Activated naive CD4-positive, alpha-beta T cell treated with anti-CD3 and anti-CD28 coated beads, Interleukin-2, amount 50 U/mL, for 72 hours (primary cell): ENCODE measurements at places on chromosomes 11 and 22. TPM values are rescaled to one million over a fixed set of nuclear protein-coding genes. Genes with fewer than 3 reads are reported as not detected.
A peak's percentile ranks its signal among the peaks of the same experiment; 100 is the strongest.

DNA sequence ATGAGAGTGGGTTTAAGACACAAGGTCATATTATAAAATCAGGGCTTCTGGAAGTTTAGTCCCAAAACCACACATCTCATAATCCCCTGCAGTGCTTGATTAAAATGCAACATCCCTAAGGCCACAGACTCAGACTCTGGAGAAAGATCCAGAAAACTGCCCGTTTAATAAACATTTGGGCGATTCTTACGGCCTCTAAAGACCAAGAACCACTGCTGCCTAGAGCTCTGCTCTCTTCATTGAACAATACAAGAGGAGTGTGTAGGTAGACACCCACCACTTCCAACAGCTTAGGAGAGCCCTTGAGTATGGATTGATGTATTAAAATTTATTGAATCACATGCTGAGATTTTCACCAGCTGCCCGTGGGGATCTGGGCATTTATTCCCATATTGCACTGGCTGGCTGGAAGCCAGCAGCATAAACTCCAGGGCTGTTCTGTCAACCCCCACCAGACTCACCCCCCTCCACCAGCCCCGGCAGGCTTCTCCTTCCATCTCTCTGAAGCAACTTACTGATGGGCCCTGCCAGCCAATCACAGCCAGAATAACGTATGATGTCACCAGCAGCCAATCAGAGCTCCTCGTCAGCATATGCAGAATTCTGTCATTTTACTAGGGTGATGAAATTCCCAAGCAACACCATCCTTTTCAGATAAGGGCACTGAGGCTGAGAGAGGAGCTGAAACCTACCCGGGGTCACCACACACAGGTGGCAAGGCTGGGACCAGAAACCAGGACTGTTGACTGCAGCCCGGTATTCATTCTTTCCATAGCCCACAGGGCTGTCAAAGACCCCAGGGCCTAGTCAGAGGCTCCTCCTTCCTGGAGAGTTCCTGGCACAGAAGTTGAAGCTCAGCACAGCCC lies 749 bp upstream of the BEST1 start:
- DNase-seq: no peak

GRCh38 chr22:28769394-28770085 lies 3.0 kb upstream of the CCDC117 start:
- no peak for DNase-seq

The FREY1 gene
- 0.64 TPM for total RNA-seq

- DNase-seq: no peak
Observed at GRCh38 chr22:42613872-42614301, 796 bp downstream of the POLDIP3 start.

DNA sequence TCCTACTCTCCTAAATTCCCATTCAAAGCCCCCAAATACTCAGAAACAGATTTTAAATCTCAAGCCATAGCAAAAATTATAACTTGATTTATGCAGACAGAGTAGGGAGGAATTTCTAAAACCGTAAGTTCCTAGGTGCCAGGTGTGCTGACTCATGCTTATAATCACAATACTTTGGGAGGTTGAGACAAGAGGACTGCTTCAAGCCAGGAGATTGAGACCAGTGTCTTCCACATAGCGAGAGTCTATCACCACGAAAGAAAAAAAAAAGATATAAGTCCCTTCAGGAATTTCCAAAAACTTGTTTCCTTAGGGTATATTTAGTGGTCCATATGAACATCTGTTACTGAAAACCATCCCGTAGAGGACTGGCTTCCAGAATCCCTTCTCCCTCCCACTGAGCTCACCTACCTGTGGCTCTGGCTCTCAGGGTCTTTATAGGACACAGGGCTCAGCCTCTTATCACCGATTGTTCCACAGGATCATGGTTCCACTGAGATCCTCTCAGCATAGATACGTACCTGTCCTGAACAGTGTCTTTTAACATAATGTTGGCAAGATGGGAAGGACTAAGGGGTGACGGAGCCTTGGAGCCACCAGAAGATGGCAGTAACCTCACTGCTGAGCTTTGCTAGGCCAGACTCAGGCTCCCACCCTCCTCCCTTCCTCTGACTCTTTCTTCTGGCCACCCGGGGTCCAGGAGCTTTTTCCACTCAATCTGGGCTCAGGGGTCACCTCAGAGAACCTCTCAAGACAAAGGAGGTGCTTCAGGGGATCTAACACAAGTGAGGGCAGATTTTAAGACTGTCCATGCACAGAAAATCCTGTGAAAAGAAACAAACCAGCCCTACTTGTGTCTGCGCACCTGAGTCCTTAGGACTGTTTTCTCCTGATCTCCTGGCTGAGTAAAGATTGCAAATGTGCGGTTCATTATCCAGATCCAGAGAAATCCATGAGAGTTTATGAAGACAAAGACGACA lies 117.5 kb upstream of the TOP3B start:
- DNase-seq: no peak

GRCh38 chr22:43293655-43294392 lies 49.3 kb downstream of the SCUBE1 start:
- DNase-seq: no peak

GRCh38 chr11:111756097-111756496 lies 10.1 kb downstream of the PPP2R1B start:
- DNase-seq: no peak

The DYNC2H1 gene
- 2.2 TPM for total RNA-seq

DNA sequence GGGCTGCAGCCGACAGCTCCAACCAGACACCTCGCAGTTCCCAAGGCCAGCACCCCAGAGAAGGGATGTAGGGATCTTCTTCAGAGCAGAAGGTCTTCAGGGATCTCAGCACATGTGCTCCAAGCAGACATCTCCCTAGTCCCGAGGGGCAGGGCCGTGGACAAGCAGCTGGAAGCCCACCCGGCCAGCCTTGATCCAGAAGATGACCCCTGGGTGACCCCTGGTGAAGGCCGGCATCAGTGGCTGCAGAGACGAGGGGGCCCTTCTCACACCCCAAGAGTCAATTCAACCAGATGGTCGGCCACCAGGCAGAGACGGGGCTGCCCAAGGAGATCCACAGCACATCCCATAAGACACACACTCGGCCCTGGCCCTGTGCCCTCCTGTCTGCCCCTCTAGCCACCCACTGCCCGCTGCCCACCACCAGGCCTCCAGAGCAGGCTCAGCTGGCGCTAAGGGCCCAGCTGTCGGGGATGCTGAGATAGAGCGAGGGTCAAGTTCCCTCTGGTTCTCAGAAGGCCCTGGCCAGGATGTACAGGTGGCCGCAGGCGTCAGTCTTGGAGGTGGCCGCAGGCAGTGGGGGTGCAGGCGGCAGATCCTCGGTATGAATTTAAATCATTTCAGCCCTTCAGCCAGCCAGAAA lies 168.3 kb downstream of the BRD1 start:
- DNase-seq: no peak

- DNase-seq: no peak
Observed at GRCh38 chr11:2687223-2687530, 12.6 kb downstream of the KCNQ1OT1 start.

DNA sequence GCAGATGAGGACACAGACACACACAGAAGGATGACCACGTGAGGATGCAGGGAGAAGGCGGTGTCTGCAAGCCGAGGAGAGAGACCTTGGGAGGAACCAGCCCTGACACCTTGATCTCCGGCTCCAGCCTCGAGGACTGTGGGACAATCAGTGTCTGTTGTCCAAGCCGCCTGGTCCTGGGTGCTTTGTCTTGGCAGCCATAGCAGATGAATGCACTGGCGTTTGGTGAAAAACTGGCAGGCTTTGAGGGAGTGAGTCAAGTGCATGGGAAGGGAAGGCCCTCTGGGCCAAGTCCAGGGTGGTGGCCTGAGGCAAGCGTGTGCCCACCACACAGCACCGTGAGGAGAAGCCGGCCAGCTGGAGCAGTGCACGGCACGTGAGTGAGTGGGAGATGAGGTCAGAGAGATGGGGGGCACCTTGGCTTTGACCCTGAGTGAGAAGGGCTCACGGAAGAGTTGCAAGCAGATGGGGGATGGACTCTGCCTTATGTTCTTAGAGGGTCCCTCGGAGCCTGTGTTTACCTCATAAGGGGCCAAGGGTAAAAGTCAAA lies 12.4 kb upstream of the BRSK2 start:
- no peak for DNase-seq

DNA sequence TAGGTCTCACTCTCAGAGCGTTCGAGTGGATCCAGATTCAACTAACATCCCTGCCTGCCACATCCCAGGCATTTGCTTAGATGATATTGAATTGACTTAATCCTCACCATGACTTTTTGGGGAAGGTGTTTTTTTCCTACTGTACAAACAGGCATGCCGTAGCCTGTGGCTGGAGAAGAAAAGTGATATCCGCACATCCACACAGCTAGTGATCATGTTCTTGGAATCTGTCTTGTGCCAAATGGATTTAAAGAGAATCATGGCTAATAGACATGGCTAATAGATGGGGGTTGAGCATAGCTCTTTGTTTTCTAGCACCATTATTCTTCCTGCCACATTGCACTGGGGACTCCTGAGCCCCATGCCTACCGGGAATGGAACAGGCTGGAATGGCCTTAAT lies 82.1 kb upstream of the THY1 start:
- DNase-seq: no peak

The KCNK4 gene
- 0.23 TPM for total RNA-seq

- DNase-seq: no peak
Observed at GRCh38 chr22:24564376-24565058, 8.7 kb downstream of the SNRPD3 start.

The YPEL4 gene
- total RNA-seq: not detected

DNA sequence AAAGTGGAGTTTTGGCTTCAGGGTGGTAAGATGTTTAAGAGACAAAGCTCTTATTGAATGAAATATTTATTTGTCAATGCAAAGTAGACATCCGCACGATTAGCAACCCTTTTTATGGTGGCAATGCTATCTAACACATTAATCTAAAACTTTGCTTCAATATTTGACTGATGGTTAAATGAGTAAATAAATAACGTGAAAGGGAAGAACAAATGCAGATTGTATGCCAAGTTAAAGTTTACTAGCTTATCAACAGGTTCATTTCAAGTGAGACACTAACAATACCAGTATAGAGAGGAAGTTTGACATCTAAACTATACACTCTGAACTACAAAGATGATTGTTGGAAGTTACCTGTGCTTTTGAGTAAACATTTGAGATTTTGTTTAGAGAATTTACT lies 50.1 kb downstream of the AASDHPPT start:
- no peak for DNase-seq

- DNase-seq: no peak
Observed at GRCh38 chr11:113176599-113177360, 137.6 kb upstream of the TTC12 start.

GRCh38 chr22:39612811-39613548 lies 42.4 kb downstream of the CACNA1I start:
- DNase-seq: no peak

DNA sequence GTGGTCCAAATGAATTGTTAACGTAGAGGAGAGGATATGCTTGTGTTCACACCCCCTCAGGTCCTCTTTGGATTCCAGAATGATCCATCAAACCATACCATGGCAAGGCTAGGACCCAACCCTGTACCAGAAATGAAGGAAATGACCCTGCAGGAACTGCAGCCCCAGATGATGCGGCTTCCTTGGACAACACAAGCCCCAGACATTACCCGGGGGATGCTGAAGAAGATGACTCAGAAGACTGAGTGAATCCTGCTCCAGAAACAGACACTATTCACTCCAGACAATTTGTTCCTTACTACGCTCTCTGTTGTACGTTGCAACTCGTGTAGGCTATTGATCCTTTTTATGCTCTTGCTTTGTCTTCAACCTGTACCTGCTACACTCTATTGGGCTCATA lies 15.2 kb upstream of the MTMR2 start:
- DNase-seq: no peak

GRCh38 chr11:93515441-93516025 lies 27.7 kb downstream of the SMCO4 start:
- no peak for DNase-seq

The APOL6 gene
- 33.2 TPM for total RNA-seq

GRCh38 chr11:46380340-46381047 lies 975 bp upstream of the MDK start:
- peak; percentile 89 for DNase-seq

The IPO7 gene
- total RNA-seq: 146 TPM

DNA sequence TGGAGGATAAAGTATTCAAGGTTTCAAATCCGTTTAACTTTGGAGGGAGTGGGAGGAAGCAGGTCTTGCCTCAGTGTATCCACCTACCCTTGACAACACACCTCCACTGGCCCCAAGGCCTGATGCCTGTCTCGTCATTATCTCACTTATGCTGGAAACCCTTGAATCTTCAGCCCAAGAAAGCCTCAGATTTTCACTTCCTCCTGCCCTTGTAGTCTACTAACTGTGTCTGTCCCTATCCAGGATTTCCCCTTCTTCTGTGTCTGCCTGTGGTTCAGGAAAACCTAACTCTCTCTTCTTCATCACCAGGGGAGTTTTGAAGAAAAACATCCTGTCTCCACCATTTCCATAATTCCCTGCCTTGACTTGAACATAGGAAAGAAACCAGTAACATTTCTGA lies 56.1 kb downstream of the SYT9 start:
- DNase-seq: no peak

DNA sequence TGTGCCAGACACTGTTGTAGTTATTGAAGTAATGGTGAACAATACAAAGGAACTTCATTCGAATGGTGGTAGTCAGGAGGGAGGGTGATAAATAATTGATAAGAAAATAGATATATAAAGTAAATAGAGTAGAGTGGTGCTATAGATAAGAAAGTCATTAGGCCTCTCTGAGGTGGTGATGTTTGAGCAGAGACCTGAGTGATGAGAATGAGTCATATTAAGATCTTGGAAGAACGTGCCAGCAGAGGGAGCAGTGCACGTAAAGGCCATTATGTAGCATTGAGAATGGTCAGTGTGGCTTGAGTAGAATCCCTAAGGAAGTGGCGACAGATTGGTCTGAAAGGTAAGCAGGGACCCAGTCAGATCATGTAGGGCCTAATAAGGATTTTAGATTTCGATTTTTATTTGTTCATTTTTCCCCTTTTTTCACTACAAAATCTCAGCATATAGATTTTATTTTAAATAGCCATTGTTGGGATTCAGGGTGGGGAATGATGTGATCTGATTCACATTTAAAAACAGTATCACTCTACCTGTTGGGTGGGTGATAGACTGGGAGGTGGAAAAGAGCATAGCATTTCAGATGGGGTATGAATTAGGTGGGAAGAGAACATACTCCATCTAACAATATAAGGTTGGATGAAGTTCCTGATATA lies 44.7 kb downstream of the CCDC90B start:
- no peak for DNase-seq

- DNase-seq: no peak
Observed at GRCh38 chr22:32389685-32390084, 22.4 kb downstream of the RTCB start.

DNA sequence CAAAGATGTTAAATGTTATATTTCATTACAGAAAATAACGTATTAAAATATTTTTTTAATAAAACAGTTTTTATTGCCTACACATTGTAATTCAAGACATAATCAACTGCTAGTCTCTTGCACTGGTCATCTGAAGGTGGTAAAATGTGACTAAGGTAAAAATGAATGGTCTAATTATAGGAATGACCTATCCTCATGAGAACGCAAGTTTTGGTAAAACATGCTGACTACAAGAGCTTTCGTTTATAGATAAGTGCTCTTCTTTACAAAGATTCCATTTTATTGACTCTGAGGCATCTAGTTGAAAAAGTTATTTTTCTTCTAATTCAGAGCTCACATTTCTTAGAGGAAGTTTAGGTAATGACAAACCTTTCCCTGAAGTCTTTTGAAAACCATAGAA lies 27.3 kb downstream of the LUZP2 start:
- DNase-seq: no peak

The TRIM5 gene
- 30.2 TPM for total RNA-seq

The PNPLA5 gene
- total RNA-seq: not detected

The GUCY1A2 gene
- 0.04 TPM for total RNA-seq
